ENCODE measurements at places on chromosomes 7 and 10. TPM values are rescaled to one million over a fixed set of nuclear protein-coding genes. Genes with fewer than 3 reads are reported as not detected.

Gene IFIT1B
- total RNA-seq, result 1.0 TPM

Gene TAS2R41
- not detected for total RNA-seq

Gene BLNK
- 3.8 TPM for total RNA-seq

Gene WNT8B
- 0.16 TPM for total RNA-seq

Gene TBX20
- total RNA-seq, result 4.6 TPM

Data from camera-type eye (tissue), 1 donor.